GOT3 (cell line): ENCODE measurements at places on chromosomes 1 and 21.

GRCh38 chr1:96973605-96974004 lies 252.0 kb downstream of the PTBP2 start:
- DNase-seq, result no peak

DNA sequence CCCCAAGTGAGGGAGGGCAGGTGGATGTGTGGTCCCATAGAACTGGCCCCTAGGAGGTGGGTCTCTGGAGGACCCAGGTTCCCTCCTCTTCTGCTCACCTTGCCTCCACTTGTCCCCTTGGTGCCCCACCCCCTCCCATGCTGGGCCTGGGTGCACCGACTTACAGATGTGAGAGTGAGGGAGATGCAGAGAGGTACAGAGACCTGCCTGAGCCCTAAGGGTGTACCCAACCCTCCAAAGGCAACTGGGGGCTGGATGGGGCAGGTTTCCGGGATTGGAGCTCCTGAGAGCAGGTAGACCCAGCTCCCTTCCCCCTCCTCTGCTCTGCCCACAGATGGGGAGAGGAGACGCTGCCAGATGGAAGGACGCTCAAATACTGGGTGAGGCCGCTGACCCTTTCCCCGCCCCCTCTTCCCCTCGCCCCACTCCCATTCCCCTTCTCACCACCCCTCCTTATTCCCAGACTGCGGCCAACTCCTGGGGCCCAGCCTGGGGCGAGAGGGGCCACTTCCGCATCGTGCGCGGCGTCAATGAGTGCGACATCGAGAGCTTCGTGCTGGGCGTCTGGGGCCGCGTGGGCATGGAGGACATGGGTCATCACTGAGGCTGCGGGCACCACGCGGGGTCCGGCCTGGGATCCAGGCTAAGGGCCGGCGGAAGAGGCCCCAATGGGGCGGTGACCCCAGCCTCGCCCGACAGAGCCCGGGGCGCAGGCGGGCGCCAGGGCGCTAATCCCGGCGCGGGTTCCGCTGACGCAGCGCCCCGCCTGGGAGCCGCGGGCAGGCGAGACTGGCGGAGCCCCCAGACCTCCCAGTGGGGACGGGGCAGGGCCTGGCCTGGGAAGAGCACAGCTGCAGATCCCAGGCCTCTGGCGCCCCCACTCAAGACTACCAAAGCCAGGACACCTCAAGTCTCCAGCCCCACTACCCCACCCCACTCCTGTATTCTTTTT lies 10.3 kb downstream of the TINAGL1 start:
- DNase-seq, result no peak

- DNase-seq, result no peak
Measured at GRCh38 chr1:29344336-29344735, 108.0 kb downstream of the PTPRU start.

DNA sequence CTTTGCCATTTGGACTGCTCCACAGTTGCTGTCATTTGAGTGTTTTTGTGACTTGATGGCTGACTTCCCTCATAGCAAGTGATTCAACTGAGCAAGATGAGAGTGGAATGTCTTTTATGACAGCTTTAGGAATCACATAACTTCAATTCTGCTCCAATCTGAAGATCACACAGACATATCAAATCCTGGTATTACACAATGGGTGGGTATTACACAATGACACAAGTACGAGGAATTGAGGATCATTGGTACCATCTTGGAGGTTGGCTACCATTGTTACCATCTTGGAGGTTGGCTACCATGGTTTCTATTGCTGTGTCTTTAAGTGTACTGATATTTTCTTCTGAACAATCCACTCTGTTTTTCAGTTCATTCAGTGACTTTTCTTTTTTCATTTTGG lies 8.5 kb upstream of the TSHB start:
- no peak for DNase-seq

DNA sequence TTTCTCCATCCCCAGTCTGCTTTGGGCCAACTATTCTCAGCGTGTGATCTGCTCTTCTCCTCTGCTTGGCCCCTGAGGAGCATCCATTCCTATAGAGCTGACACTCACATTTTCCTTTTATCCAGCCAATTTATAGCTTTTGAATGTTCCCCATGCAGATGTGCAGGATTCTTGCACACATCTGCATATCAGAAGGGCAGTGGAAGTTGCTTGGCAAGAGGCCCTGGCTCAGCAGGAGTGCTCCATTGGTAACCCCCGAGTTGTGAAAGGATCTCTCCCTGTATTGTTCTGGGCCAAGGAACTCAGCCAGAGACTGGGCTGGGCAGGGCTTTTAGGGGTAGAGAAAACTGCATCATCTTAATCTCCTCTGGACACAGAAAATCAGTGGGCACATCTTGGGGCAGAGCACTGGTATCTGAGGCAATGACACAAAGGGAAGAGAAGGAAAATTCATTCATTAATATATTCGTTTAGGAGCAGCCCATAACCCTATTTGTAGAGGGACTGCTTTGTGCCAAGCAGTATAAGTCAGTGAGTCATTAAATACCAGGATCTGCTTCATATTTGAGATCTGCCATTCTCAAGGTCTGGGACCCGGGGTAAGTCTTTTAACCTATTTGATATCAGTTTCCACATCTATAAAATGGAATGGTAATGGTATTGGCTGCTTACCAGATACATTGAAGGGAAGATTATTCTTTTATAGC lies 31.0 kb upstream of the BEND5 start:
- DNase-seq, result no peak

DNA sequence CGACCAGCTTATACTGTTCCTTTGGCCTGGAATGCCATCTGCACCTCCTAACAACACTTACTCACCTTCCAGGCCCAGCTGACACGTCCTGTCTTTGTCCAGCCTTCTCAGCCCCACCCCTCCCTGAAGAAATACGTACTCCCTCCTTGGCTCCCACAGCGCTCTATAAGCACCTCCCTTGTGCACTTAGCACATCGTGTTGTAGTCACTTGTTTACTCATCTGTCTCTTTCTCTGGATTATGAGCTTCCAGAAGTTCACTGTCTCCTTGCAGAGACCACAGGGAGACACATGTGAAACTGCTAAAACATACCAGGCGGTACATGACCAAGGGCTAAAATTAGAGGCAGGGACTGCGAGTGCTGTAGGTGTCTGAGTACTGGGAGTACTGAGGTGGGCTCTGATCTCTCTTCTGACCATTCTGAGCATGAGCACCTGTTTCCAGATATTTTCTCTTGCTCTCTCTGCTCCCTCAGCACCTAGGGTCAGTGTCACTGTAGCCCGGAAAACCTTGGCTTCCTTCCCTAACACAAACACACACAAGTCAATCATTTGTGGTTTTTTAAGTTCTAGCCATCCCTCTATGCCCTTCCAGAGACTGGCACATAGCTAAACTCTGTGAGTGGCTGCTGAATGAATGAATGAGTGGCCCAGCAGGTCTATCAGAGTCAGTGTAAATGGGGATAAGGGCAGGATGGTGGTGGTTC lies 5.1 kb downstream of the DCST1 start:
- DNase-seq, result no peak

DNA sequence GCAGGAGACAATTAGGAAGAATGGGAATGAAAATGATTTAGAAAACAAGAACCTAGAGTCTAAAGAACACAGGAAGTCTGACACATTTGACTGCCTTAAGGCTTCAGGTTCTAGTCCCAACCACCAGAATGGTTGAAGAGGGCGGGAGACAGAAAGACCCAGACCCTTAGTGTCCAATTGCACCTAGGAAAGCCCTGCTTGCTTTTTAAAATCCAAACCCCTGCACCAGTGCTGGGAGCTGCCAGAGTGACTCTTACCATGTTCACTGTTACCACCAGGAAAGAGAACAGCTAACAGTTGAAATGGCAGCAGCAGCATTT lies 265 bp downstream of the CD1B start:
- no peak for DNase-seq

DNA sequence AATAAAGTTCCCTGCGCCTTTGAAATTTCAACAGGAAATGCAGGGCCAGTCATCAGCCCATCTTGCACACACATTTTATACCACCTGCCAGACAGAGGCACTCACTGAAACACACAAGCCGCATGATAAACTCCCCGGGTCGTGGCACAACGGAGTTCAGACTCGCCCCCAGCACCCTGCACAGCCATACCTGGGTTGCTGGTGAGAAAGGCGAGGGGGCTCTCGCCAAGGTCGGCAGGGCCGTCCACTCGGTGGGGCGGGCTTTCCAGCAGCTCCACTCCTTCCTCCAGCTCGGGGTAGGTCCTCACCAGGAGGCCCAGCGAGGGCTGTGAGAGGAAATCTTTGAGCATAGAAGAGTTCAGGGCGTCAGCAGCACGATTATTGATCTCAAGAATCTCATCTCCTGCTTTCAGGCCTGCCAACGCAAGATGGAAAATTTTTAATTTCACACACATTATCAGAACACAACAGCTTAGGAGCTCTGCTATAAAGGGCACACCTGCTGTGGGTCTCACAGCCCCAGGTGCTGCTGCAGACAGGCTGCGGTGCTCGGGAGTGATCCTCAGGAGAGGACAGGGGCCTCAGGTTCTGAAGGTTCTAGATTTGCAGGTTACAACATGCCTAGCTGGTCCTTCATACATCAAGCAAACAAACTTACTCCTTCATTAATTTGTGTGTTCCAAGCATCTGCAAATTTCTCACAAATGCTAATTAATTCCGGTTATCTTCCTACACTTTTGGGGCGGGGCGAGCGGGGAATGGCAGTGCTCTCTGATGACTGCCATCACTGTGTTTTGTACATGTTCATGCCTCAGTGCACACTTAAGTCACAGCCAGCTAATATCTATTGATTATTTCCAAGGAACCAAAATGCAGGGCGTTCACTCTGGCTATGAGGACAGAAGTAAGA lies 144.2 kb upstream of the KRTAP19-8 start:
- no peak for DNase-seq

- DNase-seq, result no peak
Measured at GRCh38 chr1:62484824-62485468, 48.1 kb downstream of the USP1 start.

DNA sequence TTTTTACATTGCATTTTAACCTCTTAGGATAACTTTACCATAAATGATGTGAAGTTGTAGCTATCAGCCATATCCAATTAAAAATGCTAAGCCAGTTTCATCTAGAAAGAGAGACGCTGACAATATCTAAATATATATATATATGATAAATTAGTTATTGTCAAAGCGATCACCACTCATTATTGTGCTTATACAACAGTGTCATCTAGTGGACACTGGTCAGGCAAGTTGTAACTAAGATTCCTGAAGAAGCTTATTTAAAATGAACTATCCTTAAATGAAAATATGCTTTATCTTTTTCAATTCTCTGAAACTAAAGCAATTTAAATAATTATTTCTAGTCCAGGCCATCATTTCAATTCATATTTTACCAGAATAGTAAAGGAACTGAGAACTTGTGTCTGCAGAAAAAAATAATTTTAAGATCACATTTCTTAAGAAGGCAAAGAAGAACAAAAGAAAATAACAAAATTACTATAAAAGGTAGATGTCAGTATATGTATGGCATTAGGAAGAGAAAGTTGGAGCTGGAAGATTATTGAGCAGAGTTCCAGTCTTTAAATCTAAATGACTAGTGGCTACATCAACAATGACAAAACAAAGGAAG lies 193.3 kb upstream of the SNX7 start:
- DNase-seq, result no peak

DNA sequence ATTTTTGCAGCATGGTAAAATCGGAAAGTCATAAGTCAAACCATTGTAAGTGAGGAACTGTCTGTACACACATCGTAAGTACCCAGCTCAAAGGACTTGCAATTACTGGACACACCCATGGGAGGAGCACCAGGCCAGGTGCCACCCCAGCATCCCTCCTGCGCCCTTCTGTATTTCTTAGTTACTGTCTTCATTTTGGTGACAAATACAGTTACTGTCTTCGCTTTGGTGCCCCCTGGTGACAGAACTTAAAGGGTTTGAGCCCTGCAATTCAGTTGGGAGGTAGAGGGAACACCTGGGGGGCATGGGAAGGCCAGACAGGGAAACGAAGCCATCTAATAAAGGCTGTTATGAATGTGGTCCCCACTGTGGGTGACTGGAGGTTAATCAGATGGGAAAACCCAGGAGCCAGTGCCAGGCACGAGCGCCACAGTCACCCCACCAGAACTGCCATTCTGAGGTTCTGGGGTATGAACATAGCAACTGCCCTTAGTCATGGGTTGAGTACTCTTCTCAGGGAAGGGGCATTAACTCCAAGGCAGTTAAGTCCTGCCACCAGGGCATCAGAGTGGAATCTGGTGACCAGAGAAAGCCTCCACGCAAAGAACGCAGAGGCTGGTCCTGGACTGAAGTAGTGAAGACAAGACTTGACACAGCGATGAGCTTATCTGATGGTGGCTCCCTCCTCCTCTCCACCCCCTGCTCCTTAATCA lies 612.9 kb downstream of the PTPRU start:
- DNase-seq, result no peak

- no peak for DNase-seq
Measured at GRCh38 chr1:48499211-48499735, 27.3 kb upstream of the SPATA6 start.

DNA sequence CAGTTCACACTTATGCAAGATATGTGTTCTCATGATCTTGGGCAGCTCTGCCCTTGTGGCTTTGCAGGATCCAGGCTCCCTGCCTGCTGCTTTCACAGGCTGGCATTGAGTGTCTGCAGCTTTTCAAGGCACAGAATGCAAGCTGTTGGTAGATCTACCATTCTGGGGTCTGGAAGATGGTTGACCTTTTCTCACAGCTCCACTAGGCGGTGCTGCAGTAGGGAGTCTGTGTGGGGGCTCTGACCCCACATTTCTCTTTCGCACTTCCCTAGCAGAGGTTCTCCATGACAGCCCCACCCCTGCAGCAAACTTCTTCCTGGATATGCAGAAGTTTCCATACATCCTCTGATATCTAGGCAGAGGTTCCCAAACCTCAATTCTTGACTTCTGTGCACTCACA lies 500.5 kb downstream of the BRINP3 start:
- no peak for DNase-seq

- no peak for DNase-seq
Measured at GRCh38 chr1:226425431-226426031, 17.6 kb upstream of the PARP1 start.

DNA sequence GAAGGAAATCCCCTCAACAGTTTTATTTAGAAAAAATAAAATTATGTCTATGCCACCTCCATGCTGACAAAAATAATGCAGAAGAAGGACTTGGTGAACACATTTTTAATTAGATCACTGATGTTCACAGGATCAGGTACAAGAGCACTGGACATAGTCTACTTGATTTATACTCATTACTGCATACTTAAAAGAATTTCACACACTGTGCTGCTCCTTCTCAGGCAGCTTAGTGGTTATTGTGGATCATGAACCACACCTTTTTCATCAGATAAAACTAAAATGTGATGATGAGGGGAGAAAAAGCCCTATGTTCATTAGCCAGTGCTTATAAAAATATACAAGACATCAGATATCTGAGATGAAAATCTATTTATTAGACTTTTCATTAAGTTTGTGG lies 103.3 kb upstream of the DPH5 start:
- no peak for DNase-seq

DNA sequence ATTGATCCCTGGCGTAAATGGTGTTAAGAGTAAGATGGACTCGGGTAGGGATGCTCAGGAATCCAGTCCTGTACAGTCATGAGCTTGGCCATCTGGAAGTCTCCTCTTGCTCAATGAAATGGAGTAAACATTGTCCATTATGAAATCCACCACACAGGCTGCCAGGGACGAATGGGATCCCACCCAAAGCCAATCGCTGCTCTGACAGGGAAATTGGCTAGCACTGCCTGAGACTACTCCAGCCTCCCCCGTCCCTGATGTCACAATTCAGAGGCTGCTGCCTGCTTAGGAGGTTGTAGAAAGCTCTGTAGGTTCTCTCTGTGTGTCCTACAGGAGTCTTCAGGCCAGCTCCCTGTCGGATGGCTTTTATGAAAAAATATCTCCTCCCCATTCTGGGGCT lies at the start of gene HSD11B1:
Gene HSD11B1 (plus strand): TSS at position 263 of the 400 bp plus-strand sequence. CDS start 97 bp downstream, at position 360.
- DNase-seq, result peak; percentile 43
